ENCODE measurements at places on chromosomes 16 and 17.

- DNase-seq, result no peak
These were observed 26.3 kb upstream of the CDC42EP4 start for GRCh38 chr17:73338050-73338521.

- DNase-seq, result no peak
These were observed 346.2 kb downstream of the FOXL1 start for GRCh38 chr16:86924537-86924936.

- DNase-seq, result no peak
These were observed 1275.1 kb upstream of the CDH8 start for GRCh38 chr16:63311313-63311712.

- DNase-seq, result no peak
These were observed 42.1 kb upstream of the TOB1 start for GRCh38 chr17:50908140-50908859.
